ENCODE measurements at places on chromosomes 6 and 20.

- no peak for DNase-seq
Measured at GRCh38 chr6:119352001-119352400, 2.4 kb upstream of the MAN1A1 start.

DNA sequence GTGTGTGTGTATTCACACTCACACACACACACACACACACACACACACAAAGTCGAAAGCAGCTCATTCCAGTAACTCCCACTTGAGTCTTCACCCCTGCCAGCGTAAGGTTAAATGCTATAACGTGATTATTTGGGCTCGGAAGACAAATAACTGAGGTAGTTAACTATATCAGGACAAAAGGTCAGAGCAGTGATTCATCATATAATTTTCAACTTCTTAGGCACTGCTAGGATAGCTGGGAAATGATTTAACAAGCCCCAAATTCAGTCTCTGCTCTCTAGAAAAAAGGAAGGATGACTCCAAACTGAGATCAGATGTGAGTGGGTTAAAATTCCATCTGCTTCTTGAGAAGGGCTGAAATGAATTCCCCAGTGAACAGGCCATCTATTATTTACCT, 30.7 kb downstream of the HDGFL1 start:
- peak; percentile 36 for DNase-seq

GRCh38 chr6:4606016-4606415, 170.2 kb upstream of the CDYL start:
- no peak for DNase-seq

DNA sequence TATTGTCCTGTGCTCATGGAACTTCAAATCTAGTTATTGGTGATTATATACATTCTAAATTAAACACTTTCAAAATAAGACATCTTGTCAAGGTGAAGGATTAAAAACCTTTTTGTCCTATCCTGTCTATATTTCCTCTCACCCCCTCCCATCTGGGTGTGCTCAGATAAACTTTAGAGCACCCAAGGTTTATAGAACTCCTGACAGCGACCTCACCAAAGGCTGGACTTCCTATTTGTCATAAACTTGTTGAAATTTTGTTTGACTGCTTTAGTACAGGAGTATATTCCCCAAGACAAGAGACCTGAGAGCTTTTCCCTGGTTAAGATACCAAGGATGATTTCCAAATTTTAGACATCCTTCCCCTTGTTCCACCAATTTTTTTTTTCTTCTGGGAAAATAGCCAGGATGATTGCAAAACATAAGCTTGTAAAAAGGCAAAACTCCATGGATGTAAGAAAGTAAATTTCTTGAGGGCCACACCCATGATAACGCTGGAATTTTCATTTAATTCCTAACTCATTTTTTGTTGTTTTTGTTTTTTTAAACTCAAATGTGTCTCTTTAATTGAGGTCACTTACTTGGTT, 33.0 kb downstream of the CARMIL1 start:
- peak; percentile 75 for DNase-seq

DNA sequence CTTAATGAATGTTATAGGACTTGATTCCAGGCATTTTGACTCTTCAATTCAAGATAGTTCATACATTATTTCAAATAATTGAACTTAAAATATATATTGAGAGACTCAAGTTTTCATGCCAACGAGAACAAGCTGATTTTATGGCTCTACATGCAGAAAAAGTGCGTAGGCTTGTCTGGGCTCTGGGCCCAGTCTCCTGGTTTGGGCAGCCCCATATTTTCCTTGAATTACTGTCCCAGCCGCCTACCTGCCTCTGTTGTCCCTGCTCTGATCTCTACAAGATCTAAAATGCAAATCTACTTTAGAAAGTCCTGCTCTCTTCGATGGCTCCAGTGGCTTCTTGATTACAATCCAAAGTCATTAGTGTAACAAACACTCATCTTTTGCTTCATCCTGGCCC, 537.4 kb upstream of the CHD6 start:
- no peak for DNase-seq

DNA sequence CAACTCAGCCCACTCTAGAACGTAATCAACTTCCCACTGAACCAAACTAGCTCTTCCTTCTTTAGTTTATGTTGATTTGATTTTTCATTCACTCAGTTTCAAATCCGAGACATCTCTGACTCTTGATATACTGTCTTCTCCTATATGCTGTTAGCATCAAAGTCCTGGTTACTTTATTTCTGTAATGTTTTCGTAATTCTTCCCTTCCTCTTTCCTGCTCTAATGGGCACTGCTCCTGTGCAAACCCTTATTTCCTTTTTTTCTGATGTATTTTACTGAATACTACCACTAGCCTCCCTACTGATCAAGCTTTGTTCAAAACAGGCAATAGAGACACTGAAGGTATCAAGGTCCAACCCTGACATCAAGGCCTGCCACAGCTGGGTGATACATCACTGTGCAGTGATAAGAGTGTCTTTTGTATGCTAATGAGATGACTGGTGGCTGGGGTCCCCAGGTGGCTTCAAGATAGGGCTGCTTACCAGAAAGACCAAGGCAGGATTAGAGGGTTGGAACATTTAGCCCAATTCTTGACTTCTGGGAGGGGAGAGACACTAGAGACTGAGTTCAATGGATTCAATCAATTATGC, 95.2 kb downstream of the KIF13A start:
- no peak for DNase-seq

All from fibroblast of skin of right biceps (primary cell).